ENCODE measurements at places on chromosomes 1 and 21. TPM values are rescaled to one million over a fixed set of nuclear protein-coding genes. Genes with fewer than 3 reads are reported as not detected.

- DNase-seq, result no peak
Observed at GRCh38 chr1:17447501-17447992, 8.1 kb upstream of the RCC2 start.

GRCh38 chr21:26047279-26047967 lies 123.1 kb downstream of the APP start:
- no peak for DNase-seq

- no peak for DNase-seq
Observed at GRCh38 chr1:107058245-107059032, 2.0 kb downstream of the PRMT6 start.

- DNase-seq, result no peak
Observed at GRCh38 chr21:46549650-46550049, 55.2 kb downstream of the S100B start.

DNA sequence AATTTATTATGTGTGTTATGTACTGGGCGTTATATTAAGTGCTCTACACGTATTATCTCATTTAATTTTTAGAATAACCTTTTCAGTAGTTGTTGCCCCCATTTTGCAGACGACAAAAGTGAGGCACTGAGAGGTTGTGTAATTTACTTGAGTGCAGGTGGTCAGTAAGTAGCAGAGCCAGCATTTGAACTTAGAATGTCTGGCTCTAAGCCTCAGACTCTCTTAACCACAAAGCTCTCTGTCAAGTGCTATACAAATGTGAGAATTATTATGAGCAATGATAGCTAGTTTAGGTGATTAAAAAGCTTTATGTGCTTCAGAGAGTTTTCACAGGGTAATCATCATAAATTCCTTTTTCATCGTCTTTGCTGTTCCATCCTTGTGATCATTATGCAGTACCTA lies 96.3 kb upstream of the UBE2U start:
- no peak for DNase-seq

ATP1A4 gene
- polyA plus RNA-seq, result 1.8 TPM

GCSAML gene
- polyA plus RNA-seq, result 0.31 TPM

PEF1 gene
- polyA plus RNA-seq, result 42.7 TPM
